EH (cell line): ENCODE measurements at places on chromosomes 4 and X.

- no peak for DNase-seq
Measured at GRCh38 chrX:67583171-67583570, 39.4 kb downstream of the AR start.

DNA sequence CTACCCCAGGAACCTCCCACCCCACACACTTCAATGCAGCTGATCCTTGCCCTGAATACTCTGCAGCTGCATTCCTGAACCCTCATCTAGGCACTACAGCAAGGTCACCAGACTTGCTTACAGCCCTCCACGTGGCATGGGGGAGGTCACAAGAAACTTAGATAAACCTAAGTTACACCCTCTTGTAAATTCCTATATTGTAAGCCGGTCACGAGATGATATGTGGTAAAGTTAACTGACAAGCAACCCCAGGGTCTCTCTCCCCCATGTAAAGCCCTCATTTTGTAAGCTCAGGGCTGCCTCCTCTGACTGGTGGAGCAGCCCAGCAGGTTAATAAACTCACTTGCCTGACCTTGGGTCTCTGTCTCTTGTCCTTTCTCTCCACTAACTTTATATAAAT, 570.7 kb downstream of the PCDH7 start:
- no peak for DNase-seq

DNA sequence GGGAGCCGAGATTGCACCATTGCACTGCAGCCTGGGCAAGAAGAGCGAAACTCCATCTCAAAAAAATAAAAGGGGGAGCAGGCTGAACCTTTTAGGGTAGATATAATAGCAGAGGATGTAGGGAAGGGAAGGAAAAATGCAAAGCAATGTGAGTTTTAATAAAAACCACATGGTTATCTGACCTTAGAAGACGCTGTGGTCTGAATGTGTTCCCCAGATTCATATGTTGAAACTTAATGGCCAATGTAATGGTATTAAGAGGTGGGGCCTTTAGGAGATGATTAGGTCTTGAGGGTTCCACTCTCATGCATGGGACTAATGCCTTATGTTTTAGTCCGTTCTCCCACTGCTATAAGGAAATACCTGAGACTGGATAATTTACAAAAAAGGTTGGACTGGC, 114.1 kb upstream of the STX18 start:
- peak; percentile 55 for DNase-seq

- DNase-seq = peak; percentile 74
Measured at GRCh38 chr4:57501720-57502119, 391.5 kb upstream of the IGFBP7 start.

GRCh38 chrX:11099465-11099864, 11.7 kb upstream of the HCCS start:
- no peak for DNase-seq

GRCh38 chr4:80610199-80610598, 274.7 kb downstream of the CFAP299 start:
- no peak for DNase-seq

GRCh38 chr4:80322716-80323115, 12.8 kb upstream of the CFAP299 start:
- peak; percentile 72 for DNase-seq

DNA sequence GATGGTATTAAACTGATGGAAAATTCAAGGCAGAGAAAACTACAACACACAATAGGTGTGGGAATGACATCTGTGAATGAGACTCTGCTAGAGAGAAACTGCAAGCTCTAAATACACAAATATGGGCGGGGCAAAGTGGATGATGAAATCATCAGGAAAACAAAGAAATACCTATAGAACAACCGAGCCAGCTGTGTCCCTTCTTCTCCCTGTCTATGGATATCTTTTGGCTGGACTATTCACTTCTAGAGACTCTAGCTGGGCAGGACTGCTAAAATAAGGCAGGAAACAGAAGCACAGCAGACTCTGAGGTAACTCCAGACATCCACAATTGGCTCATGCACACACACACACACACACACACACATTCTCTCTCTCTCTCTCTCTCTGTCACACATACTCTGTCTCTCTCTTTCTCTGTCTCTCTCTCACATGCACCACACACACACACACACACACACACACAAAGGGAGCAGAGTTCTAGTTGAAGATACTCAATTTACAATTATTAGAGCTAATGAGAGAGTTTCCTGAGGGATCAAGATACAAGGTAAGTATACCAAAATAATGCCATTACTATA, 27.2 kb upstream of the EDNRA start:
- peak; percentile 24 for DNase-seq

- DNase-seq = no peak
Measured at GRCh38 chrX:32170481-32170880, 1040.9 kb downstream of the DMD start.

GRCh38 chr4:163991298-163991865, 496.9 kb downstream of the TMA16 start:
- no peak for DNase-seq

DNA sequence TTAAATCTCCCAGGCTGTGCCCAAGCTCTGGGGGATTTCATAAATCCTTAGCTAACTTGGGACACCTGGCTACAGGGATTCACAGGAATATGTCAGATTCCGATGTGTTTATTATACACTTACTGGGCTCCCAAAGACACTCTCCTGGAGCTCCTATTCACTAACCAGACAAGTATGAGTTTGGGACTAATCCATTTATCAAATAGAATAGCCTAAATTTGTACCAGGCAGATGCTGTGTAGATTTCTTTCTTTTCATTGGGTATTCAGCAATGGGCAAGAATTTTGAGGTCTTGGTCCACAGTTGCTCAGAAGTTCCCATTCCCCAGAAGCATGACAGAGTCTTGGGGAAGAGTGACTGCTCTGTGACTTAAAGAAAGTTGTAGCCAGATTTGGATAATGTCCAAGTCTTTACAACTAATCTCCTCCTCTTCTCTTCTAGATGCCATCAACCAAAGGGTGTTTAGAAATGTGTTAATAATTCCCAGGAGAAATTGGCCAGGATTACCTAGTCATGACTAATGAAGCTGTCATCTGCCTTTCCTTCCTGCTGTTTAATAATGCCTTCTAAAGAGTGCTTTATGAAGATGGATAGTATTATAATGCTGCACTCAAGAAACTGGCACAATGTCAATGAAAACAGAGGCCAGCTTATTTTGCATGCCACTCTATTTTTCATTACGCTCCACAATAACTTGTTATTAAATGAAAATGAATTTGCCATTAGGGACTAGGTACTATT, 120.9 kb downstream of the CHIC2 start:
- peak; percentile 89 for DNase-seq

GRCh38 chrX:154430479-154430878, 2.0 kb downstream of the ATP6AP1 start:
- DNase-seq = no peak

- no peak for DNase-seq
Measured at GRCh38 chr4:24894846-24895245, 18.0 kb downstream of the CCDC149 start.

DNA sequence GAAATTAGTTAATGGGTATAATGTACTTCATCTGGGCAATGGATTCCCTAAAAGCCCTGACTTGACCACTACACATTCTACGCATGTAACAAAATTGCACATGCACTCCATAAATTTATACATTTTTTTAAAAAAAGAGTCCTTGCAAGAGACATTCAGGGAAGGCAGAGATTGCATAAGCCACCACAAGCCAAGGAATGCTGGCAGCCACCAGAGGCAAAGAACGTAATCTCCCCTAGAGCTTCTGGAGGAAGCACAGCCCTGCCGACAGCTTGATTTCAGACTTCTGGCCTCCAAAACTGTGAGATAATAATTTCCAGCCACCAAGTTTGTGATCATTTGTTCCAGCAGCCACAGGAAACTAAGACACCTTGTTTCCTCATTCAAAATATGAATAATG, 185.6 kb upstream of the GALNT7 start:
- peak; percentile 20 for DNase-seq

- DNase-seq = peak; percentile 72
Measured at GRCh38 chrX:153495362-153495751, 577 bp downstream of the BGN start.

DNA sequence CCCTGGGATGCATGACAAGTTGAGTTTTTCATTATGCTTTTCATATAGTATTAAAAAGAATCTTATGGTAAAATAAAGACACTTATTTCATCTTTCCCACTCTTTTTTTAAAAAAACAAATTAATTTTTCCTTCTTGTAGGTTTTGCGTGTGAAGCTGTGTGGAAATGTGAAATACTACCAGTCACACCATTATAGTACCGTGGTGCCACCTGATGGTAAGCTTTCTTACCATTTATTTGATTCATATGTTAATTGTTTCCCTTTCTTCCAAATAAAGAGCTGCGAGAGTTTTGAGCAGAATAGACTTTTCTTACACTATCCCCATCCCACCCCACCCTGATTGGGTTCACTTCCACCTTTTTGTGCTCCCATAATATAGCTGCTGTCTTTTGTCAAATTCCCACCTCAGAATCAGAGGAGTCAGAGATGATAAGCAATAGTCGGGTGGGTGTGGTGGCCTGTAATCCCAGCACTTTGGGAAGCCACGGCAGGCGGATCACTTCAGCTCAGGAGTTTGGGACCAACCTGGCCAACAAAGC, 44.3 kb downstream of the CASP6 start:
- peak; percentile 9 for DNase-seq

DNA sequence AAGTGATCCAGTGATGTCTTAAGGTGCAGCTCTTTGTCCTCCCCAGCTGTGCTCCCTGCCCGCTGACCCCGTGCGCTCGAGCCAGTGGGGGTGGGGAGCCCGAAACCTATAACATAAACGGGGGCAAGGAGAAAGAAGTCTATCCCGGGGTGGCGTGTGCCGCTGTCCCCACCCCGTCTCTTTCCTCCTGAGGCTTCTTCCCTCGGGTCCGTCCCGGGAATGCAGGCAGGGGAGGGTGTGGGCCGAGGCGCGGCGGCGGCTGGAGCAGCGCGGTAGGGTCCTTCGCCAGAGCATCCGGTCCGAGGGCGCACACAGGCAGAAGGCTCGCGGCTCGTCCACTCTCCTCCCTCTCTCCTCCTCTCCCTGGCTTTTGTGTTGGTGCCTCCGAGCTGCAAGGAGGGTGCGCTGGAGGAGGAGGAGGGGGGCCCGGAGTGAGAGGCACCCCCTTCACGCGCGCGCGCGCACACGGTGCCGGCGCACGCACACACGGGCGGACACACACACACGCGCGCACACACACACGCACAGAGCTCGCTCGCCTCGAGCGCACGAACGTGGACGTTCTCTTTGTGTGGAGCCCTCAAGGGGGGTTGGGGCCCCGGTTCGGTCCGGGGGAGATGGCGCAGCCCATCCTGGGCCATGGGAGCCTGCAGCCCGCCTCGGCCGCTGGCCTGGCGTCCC, at the start of gene RAB33A:
Gene RAB33A, plus strand, starts transcription at position 517 of the 681 bp plus-strand sequence. Its CDS starts 101 bp downstream, at position 618.
- peak; percentile 50 for DNase-seq

DNA sequence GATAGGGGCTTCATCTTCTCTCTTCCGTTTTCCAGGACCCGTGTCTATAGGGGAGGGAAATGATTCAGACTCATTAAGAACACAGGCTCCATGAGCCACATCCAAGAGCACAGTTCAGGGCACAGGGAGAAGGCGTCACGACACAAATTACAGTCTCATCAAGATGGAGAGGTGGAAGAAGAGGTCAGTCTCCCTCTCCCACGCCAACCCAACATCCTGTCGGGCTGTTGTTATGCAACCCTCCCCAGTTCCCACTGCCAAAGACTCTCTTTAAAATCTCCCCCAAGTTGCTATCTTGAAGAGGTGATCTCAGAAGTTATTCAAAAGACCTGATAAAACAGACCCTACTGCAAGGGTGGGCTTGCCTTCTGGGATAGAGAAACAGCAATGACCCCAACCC, 12.6 kb downstream of the ZMYM3 start:
- no peak for DNase-seq

DNA sequence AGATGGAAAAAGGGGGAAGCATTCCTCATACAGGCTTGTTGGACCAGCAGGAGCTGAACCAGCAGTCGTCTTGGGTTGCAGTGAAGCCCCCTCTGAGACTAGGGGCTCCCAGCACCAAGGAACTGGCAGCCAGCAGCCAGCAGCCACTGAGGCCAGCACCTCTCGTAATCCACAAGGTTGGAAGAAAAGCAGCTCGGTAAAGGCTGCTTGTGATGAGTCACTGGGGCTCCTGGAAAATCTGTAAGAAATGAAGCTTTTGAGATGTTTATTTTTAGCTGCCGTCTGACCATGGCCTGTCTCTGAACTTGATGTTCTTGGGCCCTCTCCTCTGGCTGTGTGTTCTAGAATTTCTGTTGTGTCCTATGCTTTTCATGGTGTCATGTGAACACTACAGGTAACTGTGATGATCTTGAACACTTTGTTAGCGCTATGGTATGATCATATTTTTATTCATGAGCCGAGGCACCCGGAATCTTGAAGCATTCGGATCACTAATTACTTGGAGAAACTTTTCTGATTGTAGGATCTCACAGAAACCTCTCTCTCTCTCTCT, 18.6 kb downstream of the CLCN4 start:
- peak; percentile 75 for DNase-seq

DNA sequence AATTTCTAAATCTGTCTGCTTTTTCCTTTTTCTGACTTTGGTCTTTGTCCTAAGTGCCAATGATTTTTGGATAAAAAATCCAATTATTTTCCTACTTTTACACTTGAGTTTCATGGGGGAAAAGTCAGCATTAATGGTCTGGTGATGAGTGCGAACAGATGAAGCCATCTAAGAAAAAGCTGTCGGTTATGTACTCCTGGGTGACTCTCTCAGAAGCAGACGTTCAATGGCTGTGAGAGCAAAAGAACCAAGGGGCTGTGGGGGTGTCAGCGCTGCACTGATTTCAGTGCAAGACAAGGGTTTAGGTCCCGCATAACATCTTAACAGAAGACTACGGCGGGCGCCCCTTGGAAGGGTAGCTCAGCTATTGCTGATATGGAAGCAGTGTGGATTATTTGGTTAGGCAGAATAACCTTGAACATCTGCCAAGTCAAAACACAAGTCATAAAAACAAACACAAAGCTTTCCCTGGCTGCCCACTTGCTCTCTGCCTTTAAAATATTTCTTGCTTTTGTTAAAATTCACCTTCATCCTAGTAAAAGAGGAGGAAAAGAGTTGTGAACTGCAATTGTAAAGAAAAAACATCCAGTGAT, 240.5 kb downstream of the MAML3 start:
- DNase-seq = no peak

DNA sequence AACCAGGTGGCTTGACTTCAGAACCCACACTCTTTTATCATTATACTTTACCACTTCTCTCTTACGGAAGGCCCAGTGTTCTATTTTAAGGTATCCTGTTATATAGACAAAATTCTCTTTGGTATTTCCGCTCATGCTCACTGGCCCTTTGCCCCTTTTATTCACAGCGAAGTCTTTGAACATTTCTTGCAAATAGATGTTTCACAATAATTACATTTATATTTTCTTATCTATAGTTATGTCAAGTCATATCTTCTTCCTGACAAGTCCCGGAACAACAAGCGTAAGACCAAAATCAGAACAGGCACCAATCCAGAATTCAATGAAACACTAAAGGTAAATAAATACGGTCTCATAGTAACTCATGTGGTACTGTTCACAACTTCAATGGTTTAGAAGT, 102.0 kb downstream of the SYTL5 start:
- DNase-seq = no peak

- DNase-seq = no peak
Measured at GRCh38 chr4:67122029-67122428, 423.3 kb downstream of the CENPC start.

GRCh38 chr4:10023806-10024205, 2.5 kb upstream of the SLC2A9 start:
- peak; percentile 72 for DNase-seq

GRCh38 chr4:131488772-131489171, 1660.3 kb upstream of the PCDH10 start:
- no peak for DNase-seq
